Occipital lobe (tissue), 3 donors: ENCODE measurements at places on chromosomes 7 and 10. TPM values are rescaled to one million over a fixed set of nuclear protein-coding genes. Genes with fewer than 3 reads are reported as not detected.

Gene TRIM73
- total RNA-seq = 2.8 TPM

Gene CCDC3
- total RNA-seq = 12.8 TPM

Gene STOX1
- 7.0 TPM for total RNA-seq

Gene MRLN
- not detected for total RNA-seq

Gene NT5C2
- 96.7 TPM for total RNA-seq

Gene SCART1
- total RNA-seq = 0.47 TPM

Gene FAM180A
- total RNA-seq = not detected

Gene SLF2
- total RNA-seq = 61.9 TPM

Gene DLG5
- 34.0 TPM for total RNA-seq

Gene ACSM6
- total RNA-seq = not detected

Gene GDF10
- total RNA-seq = 3.1 TPM

Gene INPP5A
- 29.3 TPM for total RNA-seq

Gene LOXL4
- 0.47 TPM for total RNA-seq
